ENCODE measurements at places on chromosomes 2 and 18.
A peak's percentile ranks its signal among the peaks of the same experiment; 100 is the strongest.

GRCh38 chr2:67626656-67627055 lies 229.5 kb downstream of the ETAA1 start:
- DNase-seq = no peak

- no peak for DNase-seq
Observed at GRCh38 chr18:35050705-35051195, 9.5 kb downstream of the MAPRE2 start.

DNA sequence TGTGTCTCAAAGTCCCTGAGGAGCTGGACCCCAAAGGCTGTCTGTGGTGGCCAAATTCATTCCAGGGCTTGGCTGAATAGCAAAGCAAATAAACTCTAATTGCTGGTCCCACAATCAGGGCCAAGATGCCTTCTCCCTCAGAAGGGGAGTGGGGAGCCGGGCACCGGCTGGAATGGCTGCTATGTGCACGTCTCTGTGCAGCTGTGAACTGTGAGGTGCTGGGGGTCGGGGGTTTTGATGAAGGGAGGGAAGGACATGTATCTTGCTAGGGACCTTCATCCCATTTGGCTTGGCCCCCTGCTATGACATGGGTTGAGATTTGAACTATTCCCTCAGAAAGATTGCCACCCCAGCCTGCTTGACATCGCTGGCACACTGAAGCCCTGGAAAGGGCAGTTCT lies 60.4 kb downstream of the CIB4 start:
- no peak for DNase-seq

GRCh38 chr18:50119296-50119695 lies 75.7 kb downstream of the MYO5B start:
- no peak for DNase-seq

GRCh38 chr2:231513746-231514224 lies 16.5 kb downstream of the NMUR1 start:
- no peak for DNase-seq

DNA sequence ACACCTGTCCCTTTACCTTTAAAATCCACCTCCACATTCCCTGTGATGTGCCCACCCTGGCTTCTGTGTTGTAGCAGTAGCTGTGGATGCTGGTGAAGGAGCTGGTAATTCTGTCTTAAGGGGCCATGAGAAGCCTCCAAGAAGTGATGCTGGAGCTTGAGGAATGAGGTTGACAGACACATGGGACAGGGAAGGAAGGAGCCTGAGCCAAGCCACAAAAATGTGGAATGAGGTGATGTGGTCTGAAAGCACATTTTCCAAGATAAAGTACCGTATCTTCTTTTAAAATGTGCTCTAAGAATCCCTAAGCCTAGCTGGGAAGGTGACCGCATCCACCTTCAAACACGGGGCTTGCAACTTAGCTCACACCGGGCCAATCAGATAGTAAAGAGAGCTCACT lies 31.2 kb downstream of the VWA3B start:
- DNase-seq = no peak

GRCh38 chr2:27824401-27824800 lies 52.9 kb downstream of the MRPL33 start:
- no peak for DNase-seq

DNA sequence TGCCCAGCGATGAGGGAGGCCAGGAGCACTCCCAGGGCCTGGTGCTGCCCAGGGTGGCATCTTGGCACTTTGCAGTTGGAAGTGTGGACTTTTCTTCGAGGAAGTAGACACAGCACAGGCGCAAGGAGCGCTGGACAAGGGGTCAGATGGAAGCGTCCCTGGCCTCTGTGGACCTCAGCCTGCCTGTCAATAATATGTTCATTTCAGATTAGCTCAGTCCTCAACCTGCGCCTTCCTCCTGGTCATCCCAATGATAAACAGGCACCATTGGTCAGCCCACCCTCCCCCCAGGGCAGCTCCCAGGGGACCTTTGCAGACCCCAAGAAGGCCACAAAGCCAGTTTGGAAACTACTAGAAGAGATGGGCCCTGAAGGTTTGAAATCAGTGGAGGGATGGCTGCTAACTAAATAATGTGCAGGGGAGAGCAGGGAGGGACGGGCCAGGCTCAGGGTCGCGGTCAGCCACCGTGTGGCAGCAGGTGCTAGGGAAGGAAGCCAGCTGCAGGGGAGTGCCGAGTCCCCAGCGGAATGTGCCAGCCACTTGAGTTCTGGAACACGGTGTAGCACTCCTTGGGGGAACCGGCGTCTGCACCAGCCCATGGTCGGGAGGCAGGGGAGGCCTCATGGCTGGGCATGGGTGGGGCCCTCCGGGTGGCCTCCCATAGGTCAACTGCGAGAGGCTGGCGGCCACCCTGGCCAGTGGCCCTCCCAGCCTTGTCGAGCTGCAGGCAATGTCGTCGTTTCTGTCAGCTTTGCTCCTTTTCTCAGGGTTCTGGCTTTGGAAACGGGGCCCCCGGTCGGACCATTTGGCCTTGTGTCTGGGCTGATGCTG lies 59.9 kb downstream of the ADI1 start:
- DNase-seq = no peak

GRCh38 chr18:45844938-45845337 lies 19.5 kb downstream of the SIGLEC15 start:
- DNase-seq = no peak

DNA sequence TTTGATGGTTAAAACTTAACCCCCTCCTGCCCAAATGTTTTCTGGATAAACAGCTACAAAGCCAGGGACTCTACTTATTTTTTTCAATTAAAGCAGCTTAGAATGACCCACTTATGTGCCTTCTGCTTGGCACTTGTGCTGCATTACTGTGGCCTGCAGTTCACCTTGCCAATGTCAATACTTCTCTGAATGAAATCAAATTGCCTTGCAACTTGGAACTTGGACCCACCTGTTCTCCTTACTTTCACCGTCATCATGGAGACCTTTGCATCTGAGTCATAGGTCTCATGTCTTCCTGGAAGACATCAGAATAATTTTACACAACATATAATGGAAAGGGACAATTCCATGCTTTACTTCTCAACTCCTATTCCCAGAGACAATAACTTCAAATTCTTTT lies 92.1 kb upstream of the FHL2 start:
- no peak for DNase-seq

GRCh38 chr2:227536445-227536844 lies 62.2 kb upstream of the SCYGR2 start:
- DNase-seq = no peak

GRCh38 chr2:29072971-29073725 lies 1.2 kb downstream of the PCARE start:
- no peak for DNase-seq

DNA sequence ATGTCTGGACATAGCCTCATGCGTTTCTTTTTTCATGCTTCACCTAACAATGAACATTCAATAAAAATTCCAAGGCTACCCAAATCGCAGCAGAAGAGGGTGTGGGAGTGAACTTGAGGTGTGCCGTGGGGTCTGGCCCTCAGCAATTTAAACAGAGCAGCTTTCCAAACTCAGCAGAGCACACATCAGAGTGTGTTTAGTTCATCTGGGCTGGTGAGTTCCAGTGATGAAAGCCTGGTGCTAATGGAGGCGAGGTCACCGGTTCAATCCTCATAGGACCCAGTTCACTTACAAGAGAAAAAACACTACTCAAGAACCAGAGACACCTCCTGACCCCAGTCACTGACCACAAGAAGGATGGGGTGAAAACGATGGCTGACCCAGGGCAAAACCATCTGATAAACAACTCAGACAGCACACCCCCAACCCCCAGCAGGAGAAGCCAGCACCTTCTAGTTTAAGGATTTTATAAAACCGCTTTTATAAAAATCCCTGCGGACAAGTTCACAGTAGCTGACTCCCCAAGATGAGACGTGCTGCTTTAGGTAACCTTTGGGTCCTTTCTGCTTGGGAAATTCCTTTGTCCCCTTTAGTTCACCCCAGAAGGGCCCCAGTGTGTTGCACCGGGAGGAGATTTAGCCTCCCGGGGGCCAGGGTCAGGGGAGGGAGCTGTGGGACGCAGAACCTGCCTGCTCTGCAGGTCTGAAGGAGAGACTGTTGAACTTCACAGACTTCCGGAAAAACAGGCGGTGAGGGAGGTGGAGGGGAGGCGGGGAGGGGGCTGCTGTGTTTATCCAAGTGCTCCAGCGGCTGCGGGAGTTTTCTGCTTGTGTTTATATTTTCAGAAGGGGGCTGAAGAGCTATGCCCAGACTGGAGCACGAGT lies 152.7 kb upstream of the SOX11 start:
- no peak for DNase-seq

DNA sequence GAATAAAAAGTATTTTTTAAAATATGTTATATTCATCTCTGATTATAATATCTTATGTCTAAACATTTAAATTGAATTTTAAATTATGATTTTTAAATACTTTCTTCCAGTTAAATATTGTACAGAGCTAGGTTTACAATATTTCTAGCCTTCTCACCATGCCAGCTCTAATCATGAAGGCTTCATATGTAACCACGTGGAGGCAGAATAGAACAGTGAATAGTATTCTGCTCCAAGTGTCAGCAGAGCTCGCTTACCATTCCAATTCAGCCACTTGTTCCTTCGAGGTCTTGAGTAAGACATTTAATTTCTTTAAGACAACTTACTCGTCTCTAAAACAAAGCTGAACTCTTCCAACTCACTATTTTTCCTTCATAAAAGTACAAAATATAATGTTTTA lies 871.8 kb downstream of the SUCLG1 start:
- no peak for DNase-seq

GRCh38 chr18:22539051-22539765 lies 121.5 kb upstream of the CTAGE1 start:
- DNase-seq = no peak

GRCh38 chr2:110751642-110752041 lies 19.3 kb downstream of the ACOXL start:
- DNase-seq = no peak

GRCh38 chr2:122780251-122780650 lies 1024.8 kb downstream of the TSN start:
- DNase-seq = no peak

DNA sequence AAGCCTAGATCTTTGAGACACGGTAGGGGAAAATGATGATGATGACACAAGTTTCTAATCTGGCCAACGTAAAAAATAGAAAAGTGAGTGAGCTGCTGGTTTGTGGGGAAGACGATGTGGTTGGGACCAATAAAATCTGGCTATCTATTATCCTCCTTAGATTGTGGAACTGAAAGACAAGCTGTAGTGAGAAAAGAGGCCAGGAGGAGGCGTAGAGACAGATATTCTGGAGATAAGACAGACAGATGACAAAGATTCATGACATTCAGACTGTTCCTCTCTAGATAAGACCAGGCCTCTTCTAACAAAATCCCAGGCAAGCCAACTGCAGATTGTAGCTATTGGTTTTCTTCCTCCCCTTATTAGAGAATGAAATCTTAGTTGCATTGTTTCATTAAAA lies 376.3 kb upstream of the UBE2E3 start:
- DNase-seq = peak; percentile 16

DNA sequence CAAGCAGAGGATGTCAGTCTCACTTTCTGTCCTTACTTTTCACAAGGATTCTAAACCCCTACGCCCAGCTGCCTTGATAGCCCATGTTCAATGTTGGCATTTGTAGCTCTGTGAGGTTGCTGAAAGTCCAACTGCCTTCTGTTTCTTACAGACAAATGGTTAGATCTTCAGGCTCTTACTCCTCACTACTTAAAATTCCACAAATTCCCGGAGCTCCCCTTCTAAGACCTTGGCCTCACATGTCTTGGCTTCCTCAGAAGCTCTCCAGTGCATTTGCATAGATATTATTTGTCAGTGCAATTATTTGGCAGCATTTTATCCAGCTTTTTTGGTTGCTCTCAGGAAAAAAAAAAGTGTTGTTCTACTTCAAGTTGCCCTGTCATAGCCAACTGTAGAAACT lies 453.7 kb upstream of the CELF4 start:
- DNase-seq = no peak

- DNase-seq = no peak
Observed at GRCh38 chr2:200177971-200178911, 128.3 kb upstream of the SPATS2L start.

GRCh38 chr18:48192542-48192941 lies 216.6 kb downstream of the ZBTB7C start:
- no peak for DNase-seq

- no peak for DNase-seq
Observed at GRCh38 chr2:187224989-187225388, 223.1 kb downstream of the CALCRL start.

GRCh38 chr2:22604136-22604535 lies 780.8 kb upstream of the KLHL29 start:
- DNase-seq = no peak

- DNase-seq = no peak
Observed at GRCh38 chr2:66237803-66238379, 197.0 kb upstream of the MEIS1 start.

DNA sequence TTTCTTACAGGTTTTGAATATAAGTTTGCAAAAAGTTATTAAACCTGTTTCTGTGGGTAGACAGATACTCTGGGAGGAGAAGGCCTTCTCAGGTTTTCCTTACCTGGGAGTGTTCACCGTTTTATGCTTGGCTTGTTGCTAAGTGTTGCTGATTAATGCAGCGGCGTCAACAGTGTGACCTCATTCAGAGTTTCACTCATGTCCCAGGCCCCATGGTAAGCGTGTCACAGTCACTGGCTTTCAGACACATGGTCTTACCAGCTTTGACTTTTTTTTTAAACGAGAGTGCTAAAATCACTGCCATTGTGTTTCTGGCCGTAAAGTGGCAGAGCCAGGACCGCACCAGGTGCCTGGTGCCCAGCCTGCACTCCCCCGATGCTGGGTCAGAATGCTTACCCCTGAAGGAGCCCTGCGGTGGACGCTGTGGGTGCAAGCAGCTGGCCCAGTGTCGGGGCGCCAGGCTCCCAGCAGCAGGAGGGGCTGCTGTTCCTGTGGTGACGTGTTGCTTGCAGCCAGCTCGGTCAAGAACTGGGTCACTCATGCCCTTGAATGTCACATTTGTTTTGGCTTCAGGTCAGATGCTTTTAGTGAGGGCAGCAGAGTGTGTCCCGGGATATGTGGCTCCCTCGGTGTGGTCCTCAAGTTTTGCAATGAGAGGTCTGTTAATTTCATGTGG lies 3.5 kb downstream of the CAPN10 start:
- no peak for DNase-seq

DNA sequence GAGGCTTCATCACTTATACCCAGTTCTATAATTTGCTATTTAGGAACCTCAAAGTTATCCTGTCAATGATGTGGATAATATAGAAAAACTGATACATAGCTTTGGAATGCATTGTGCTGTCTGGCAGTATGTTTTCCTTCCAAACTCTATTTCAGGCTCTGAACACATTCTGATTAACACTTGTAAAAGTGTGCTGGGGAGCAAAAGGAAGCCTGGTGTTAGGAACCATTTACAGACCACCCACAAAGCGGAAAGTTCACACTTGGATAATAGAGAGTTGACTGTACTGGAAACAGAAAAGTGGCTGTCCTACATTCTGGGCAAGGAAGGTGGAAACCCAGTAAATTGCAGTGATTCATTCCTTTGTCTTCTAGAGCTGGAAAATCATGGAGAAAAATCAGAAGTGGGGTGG lies 114.5 kb upstream of the ZFP36L2 start:
- no peak for DNase-seq

DNA sequence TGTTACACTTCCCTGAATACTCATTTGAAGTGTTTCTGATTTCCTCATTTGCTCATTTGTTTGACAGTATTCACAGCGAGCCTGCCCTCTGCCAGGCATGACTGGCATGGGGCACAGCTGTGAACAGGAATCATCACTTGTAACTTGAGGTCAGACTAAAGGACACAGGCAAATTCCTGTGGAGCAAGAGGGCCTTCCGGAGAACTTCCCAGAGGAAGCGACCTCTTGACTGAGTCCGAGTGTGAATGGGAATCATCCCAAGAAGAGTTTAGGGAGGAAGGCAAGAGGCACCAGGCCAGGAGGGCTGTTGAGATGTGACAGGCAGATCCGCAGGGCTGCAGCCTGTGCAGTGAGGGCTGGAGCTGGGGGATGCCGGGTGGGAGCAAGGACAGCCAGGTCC lies 45.4 kb downstream of the LIMS1 start:
- no peak for DNase-seq

Measured in CD4-positive, alpha-beta T cell treated with Interleukin-4 for 1 hour (primary cell).